ENCODE measurements at places on chromosomes 4 and X.

DNA sequence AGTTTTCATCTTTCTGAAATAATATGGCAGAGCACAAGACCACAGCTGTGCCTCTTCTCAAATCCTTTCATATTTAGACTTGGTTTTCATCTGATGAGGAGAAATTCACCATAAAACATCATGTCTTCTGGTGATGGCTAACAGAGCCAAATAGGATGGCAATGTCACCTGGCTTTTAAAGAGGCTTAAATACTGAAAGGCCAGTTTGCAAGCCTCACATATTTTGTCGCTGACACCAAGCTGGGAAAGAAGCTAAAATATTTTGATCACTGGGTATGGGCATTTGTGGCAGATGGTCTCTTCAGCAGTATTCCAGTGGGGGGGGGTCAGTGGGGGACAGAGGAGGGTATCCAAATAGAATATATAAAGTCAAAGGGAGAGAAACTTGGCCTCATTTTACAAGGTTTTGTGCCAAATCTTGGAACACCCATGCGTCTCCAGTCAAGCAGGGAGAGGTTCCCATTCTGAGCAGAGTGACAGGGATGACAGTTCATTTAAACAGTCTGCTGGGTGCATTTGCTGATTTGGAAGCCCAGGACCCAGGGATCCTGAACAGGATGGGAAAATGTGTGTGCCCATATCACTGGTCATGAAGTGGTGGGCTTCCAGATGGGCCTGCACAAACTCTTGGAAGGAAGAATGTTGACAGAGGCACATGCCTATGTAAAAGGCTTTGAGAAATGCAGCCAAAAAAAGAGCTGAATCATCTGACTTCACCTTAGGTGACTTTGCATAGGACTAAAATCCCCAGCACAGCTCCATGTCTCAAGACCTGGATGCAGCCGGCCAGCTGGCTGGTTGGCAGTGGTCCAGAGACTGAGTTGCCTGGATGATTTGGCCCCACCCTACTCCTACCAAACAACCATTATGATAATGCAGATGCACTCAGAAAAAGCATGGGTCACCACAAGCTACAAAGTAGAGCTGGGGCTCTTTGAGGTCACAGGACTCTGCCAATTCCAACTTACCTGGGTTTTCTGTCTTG is 484.4 kb upstream of the NR3C2 start:
- DNase-seq = no peak

DNA sequence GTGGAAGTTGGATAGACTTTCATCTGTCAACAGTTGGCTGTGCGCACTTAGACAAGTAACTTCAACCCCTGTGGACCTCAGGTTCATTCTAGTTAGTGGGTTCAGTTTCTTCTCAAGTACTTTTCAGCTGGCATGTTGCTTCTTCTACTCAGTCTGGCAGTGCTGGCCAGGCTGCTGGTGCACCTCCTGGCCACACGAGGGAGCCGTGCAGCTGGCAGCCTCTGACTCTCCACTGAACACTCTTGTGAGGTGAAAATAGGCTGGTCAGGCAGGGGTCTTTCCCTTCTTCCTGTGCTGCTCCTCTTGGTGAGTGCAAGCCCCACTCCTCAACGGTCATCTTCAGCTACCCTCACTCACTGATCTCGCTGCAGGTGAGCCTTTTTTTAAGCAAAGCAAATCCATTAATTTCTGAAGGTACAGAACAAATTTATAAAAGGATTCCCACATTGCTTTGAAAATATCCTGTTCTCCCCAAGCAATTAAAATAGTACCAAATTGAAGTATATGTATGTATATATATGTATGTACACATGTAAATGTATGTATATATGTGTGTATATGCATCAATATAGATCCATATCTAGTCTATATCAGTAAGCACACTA is 30.6 kb downstream of the LONRF3 start:
- DNase-seq = peak; percentile 3

- DNase-seq = no peak
Measured at GRCh38 chr4:190014771-190015537, 12.1 kb downstream of the FRG2 start.

GRCh38 chr4:951594-952468 is 19.6 kb downstream of the TMEM175 start:
- DNase-seq = no peak

GRCh38 chrX:20461002-20461401 is 194.3 kb upstream of the RPS6KA3 start:
- no peak for DNase-seq

DNA sequence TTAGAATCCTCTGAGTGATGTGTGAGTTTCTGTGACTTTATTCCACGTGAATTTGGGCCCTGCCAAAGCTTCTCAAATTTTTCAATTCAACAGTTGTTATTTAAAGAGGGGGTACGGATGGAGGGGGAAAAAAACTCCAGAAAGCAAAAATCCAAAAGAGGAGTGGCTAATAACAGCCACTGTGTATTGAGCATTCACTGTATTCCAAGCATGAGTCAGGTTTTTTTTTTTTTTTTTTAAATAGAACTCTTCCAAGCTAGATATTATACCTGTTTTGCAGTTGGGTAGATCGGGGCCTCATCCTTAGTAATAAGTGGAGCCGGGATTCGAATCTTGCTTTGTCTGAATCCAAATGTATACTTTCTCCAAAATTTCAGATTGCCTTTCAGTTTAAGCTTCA is 6.4 kb upstream of the RHOH start:
- DNase-seq = no peak

GRCh38 chr4:171847751-171848150 is 34.5 kb downstream of the GALNTL6 start:
- no peak for DNase-seq

GRCh38 chrX:101410461-101410860 is 2.4 kb downstream of the HNRNPH2 start:
- no peak for DNase-seq

GRCh38 chrX:24610516-24610915 is 36.6 kb downstream of the PCYT1B start:
- no peak for DNase-seq

DNA sequence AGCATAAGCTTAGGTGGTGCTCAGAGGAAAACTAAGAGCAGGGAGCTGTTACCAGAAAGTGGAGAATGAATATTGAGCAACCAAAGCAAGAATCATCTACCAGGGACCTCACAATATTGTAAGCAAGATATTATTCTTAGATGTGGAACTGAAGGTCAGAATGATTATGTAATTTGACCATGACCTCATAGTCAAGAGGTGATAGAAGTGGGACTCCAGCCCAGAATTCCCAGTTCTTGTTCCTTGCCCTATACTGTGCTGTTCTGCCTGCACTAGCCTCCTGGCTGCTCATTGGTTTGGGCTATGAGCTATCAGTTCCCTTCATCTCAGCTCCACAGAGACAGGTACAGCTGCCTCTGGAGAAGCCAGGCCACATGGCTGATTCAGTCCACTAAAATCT is 229.4 kb downstream of the LDB2 start:
- DNase-seq = no peak

GRCh38 chr4:57344296-57344695 is 234.1 kb upstream of the IGFBP7 start:
- DNase-seq = no peak

DNA sequence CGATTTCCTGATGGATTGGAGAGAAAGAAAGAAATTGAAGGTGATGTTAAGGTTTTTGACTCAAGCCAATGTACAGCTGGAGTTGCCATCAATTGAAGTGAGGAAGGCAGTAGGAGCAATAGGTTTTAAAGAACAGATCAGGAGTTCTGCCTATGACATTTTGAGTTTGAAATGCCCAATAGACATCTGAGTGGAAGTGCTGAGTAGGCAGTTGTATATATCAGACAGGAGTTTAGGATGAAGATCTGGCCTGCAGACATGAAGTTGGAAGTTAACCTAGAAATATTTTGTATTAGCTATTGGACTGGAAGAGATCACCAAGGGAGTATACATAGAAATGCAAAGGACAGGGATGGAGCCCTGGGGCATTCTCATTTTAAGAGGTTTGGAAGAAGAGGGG is 12.9 kb upstream of the TMSB15B start:
- no peak for DNase-seq

DNA sequence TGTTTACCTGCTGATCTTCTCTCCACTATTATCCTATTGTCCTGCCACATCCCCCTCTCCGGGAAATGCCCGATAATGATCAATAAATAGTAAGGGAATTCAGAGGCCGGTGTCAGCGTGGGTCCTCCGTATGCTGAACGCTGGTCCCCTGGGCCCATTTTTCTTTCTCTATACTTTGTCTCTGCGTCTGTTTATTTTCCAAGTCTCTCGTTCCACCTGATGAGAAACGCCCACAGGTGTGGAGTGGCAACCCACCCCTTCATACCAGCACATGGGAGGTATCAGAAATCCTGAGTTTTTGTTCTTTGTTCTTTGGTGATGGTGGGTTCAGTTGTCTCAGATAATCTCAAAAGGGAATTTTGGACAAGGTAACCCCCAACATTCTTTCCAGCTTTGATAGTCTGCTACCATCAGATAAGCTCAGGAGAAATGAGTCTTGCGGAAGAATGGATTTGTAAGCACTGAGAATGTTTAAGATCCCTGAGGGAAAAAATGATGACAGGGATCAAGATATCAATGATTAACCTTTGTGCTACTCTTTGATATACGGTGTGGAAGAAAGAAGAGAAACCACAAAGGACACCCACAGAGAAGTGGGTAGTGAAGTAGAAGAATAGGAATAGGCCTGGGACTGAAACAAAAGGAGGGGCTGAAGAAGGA is 117.9 kb downstream of the CEP44 start:
- no peak for DNase-seq

DNA sequence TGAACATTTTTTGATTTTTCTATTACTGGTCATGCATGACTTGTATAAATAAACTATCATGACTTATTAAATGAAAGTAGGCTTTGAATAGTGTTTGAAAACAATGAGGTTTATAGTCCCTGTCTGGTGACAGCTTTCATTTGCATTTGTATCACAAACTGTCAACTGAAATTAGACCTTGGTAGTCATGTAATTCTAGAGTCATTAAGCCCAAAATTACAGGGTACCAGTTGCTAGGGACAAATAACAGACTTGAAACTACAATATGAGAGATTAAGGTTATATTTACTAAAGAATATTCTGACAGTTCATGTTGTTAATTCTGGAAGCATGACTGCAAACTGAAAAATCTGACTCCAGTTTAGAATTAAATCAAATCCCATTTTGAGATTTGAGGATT is 9.2 kb upstream of the VAMP7 start:
- DNase-seq = no peak

DNA sequence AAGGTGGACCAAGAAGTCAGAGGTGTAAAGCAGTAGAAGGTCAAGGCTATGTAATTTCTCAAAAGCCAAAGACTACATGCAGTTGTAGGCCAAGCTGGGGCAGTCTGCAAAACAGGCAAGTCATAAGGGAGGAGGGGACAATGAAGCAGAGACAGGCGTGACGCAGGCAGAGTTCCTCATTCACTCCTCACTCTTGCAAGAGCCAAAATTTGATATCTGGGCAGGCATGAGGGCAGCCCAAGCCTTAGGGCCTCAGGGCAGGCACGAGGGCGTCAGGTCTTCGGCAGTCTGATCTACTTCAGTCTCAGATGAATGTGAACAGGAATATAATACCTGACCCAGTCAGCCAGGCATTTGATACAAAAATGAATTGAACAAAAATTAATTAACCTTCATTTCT is 86.4 kb upstream of the AGA start:
- no peak for DNase-seq

GRCh38 chr4:56907489-56908205 is at the start of gene REST:
TSS of gene REST (plus strand) at chr4:56907900. CDS start at chr4:56910639, 2,739 bp downstream.
- peak; percentile 55 for DNase-seq

DNA sequence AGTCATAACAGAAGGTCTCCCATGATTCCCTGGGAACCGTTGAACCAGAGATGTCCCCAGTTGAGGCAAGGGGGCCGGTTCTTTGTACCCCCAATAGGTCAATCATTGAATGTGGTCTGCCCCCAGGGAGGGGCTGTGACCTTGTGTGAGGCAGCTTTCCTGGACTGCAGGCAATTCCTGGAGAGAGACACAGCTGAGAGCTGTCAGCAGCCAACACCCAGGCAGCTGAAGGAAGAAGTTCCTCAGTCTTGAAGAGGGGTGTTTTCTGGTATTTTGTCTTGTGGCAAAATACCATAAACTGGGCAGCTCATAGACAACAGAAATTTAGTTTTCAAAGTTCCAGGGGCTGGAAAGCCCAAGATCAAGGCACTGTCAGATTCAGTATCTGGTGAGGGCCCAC is 185.7 kb upstream of the ATP6AP2 start:
- no peak for DNase-seq

Data from T47D (cell line).